Activated CD4-positive, alpha-beta T cell treated with anti-CD3 and anti-CD28 coated beads, Interleukin-2, amount 50 U/mL, for 16 hours (primary cell): ENCODE measurements at places on chromosomes 1 and 21.
A peak's percentile ranks its signal among the peaks of the same experiment; 100 is the strongest.

DNA sequence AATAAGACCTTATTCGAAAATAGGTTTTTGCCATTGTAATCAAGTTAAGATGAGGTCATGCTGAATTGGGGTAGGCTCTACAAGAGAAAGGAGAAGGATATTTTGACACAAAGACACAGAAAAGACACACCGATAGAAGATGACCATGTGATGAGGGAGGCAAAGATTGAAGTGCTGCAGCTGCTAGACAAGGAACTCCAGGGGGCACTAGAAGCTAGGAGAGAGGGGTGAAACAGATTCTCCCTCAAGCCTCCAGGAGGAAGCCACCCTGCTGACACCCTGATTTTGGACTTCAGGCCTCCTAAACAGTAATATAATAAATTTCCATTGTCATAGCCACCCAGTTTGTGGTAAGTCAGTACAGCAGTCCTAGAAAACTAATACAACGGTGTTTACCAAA, 506.8 kb upstream of the CAMK1G start:
- peak; percentile 1 for DNase-seq

GRCh38 chr1:111778541-111779051, 22.9 kb downstream of the DDX20 start:
- no peak for DNase-seq

- no peak for DNase-seq
Measured at GRCh38 chr1:185388346-185388745, 71.3 kb upstream of the IVNS1ABP start.

DNA sequence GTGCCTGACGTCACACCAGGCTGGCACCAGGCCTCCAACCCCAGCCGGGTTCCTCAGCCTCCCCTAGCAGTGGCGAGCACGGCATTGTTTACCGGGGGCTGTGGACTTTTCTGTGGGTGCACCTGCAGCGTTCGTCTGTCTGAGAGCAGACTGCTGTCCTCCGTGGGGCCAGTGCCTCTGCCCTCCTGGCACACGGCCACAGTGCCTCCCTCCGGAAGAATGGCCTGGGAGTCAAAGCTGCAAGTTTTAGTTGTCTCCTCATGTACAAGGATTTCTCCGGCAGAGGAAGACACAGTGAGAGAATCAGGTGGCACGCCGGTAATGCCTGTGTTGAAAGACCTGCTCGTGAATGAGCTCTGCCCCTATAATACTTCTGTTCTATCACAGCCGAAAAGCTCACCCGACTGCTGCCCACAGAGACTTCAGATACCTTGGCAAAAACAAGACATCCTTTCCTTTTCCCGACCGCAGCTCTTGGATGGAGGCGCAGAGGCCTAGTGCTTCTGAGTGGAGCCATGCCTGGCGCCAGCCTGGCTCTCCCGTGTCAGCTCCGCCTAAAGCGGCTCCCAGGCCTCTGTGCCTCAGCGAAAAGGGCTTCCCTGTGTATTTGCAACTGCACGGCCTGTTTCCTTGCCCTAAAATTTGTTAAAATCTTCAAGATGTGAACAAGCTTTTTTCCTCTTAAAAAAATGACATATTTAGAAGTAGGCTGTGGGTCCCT, 71.4 kb downstream of the AGPAT3 start:
- DNase-seq: no peak

GRCh38 chr1:154578058-154578418, 10.5 kb downstream of the CHRNB2 start:
- no peak for DNase-seq

- no peak for DNase-seq
Measured at GRCh38 chr1:17319561-17320350, 11.8 kb downstream of the PADI4 start.

DNA sequence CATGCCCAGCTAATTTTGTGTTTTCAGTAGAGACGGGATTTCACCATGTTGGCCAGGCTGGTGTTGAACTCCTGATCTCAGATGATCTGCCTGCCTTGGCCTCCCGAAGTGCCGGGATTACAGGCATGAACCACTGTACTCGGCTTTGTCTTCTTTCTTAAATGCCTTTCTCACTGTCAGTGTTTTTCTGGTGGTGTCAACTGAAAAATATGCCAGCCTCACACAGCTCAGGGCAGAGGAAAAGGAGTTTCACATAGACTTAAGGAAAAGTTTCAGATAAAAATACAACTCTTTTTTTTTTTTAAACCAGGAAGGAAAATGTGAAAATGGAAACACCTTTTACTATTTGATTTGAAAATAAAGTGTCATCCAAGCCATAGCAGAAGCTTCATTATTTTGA, 4.6 kb upstream of the MAB21L3 start:
- DNase-seq: no peak

DNA sequence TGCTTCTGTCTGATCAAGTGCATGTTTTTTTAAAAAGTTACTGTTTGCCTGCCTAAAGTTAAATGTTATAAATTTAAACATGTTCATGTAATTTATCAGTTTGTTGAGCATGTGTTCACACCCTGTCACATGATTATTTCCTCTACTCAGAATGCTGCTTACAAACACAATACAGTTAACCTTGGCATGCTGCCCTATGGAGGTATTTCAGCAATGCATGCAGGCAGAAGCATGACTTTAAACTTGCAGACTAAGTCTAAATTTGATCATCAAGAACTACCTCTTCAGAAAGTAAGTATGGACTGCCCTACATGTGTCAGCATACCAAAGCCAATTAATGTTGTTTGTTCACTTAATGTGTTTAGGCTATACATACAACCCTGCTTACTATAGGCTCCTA, 161.6 kb downstream of the LRRC40 start:
- no peak for DNase-seq

- no peak for DNase-seq
Measured at GRCh38 chr21:46059195-46059594, 38.7 kb upstream of the COL6A2 start.
